ENCODE measurements at places on chromosomes 7 and 10. TPM values are rescaled to one million over a fixed set of nuclear protein-coding genes. Genes with fewer than 3 reads are reported as not detected.

DNA sequence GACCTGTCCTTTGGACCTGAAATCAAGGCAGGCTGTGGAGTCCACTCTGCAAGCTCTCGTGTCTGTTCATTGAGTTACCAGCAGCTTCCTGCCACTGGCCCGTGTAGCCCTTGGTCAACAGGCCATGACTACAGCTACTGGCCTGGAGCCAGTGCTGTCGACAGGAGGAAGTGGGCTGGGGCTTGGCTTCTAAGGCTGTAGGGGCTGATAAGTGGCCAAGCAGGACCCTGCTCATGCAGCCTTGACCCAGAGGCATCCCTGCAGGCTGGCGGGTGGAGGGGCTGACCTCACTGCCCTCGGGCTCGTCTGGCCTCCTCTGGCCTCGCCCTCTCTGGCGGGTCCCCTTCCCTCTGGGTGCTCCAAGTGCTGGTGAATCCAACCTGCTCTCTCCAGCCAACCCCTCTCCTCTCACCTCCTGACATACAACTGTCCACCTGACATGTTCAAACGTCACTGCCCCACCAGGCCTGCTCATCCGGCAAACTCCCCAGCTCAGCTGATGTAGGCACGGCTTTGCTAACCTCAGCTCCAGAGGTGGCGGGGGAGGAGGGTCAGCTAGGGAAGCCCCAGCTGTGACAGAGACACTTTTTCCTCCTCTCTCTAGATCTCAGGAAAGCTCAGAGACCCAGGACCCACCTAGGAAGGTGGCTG is 188.6 kb upstream of the LYZL2 start:
- DNase-seq: no peak

DNA sequence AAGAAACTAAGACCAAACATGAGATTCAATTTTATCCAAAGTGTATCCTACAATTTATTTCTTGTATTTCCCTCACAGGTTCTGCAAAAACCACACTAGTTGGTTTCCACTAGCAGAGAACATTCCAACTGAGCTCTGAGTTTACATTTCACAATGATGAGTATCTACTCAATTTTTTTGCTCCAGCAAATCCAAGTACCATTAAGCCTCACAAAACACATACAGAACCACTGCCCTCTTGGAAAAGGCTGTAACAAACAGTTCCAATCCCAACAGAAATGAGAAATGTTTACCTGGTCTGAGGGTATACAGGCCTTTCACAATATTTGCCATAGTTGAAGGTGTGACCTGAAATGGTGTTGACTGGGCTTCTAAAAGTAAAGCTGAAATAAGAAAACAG is 59.9 kb downstream of the CACUL1 start:
- no peak for DNase-seq

GRCh38 chr7:106199024-106199423 is 85.8 kb downstream of the NAMPT start:
- no peak for DNase-seq

DNA sequence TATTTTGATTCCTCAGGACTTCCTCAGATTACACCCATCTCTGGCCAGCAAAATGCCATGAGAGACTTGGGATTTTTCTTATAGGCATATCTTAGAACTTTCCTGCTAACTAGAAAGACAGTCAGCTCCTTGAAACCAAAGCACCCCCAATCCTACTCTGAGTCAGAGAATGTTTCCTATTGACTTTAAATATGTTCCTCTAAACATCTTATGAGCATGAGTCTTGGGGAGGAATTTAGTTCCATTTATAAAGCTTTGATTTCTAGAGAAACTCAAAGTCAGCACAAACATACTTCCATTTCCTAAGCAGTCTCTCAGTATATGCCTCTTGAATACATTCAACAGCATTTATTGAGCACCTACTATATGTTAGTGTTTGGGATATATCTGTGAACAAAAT is 128.5 kb downstream of the INHBA start:
- DNase-seq: no peak

DNA sequence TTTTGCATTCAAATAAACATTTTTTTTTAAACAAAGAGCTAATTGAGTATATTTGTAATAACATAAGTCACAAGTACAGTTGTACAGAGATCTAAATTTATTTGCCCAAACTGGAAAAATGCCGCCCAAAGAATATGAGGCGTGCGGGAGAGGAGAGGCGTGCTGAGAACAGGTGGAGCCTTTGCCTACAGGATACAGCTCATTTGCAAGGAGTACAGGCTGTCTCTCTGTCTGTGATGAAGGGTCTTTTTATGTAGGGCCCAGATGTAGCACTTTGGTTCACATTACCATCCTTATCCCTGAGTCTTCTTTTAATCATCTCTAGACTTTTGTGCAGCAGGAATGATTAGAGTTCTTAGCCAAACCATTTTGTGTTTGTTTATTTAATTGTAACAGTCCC is 58.2 kb downstream of the POU6F2 start:
- DNase-seq: no peak

FZD1 gene
- polyA plus RNA-seq: 13.2 TPM

FLNC gene
- polyA plus RNA-seq: 53.3 TPM

CNPY1 gene
- polyA plus RNA-seq: not detected

DRGX gene
- polyA plus RNA-seq: 0.78 TPM
